ENCODE measurements at places on chromosomes 12 and 14.

GRCh38 chr14:94021416-94022157 lies 4.6 kb upstream of the OTUB2 start:
- DNase-seq, result no peak

GRCh38 chr14:33876274-33876673 lies 74.6 kb downstream of the EGLN3 start:
- no peak for DNase-seq

GRCh38 chr12:96365604-96366380 lies 34.4 kb downstream of the CDK17 start:
- no peak for DNase-seq

GRCh38 chr12:68886636-68887572 lies 46.1 kb downstream of the CPM start:
- no peak for DNase-seq

GRCh38 chr12:60535363-60535762 lies 939.5 kb downstream of the SLC16A7 start:
- no peak for DNase-seq

- no peak for DNase-seq
These were observed 15.7 kb downstream of the PTGER2 start for GRCh38 chr14:52329678-52330369.
